ENCODE measurements at places on chromosomes 16 and 17. TPM values are rescaled to one million over a fixed set of nuclear protein-coding genes. Genes with fewer than 3 reads are reported as not detected.
A peak's percentile ranks its signal among the peaks of the same experiment; 100 is the strongest.

SMIM5 gene
- 0.12 TPM for total RNA-seq

CD300LF gene
- not detected for total RNA-seq

CA10 gene
- total RNA-seq: not detected

PDE6G gene
- 19.8 TPM for total RNA-seq

DNA sequence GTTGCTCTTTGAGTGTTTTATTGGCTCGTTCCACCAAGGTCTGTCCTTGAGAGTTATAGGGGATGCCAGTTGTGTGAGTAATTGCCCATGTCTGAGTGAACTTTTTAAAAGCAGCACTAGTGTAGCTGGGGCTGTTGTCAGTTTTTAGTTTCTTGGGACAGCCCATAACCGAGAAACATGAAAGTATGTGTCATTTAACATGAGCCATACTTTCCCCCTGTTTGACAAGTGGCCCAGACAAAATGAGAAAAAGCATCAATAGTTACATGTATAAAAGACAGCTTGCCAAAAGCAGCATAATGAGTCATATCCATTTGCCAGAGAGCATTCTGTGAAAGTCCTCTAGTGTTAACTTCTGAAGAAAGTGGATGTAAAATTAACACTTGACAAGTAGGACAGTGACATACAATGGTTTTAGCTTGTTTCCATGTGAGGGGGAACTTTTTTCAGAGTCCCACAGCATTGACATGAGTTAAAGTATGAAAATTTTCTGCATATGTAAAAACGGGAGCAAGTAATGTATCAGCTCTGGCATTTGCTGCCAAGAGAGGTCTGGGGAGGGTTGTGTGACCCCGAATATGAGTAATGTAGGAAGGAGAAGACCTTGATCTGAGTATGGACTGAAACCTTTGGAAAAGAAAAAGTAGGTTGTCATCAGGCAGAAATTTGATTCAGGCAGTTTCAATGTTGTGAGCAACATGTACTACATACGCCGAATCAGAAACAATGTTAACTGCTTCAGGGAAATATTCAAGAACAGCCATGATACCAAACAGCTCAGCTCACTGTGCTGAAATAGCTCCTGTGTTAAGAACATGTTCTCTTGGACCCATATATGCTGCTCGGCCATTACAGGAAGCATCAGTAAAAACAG is 56.8 kb upstream of the ARL4D start:
- no peak for DNase-seq

DNA sequence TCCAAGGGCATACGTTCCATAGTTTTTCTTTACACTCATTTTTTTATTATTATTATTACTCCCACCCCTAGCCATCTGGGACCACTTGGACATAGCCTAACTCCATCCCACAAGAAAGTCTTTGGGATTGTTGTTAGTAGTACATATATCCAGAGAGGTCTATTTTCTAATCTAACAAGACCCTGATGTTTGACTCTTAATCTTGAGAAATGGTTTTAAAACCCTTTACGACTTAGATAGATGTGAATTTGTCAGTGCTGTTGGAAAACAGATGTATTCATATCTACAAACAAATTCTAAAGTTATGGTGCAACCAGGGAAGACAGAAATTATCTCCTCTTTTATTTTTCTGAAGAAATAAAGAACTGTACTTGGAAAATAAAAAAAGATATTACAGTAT is 197.8 kb downstream of the CDH11 start:
- DNase-seq: no peak

DNA sequence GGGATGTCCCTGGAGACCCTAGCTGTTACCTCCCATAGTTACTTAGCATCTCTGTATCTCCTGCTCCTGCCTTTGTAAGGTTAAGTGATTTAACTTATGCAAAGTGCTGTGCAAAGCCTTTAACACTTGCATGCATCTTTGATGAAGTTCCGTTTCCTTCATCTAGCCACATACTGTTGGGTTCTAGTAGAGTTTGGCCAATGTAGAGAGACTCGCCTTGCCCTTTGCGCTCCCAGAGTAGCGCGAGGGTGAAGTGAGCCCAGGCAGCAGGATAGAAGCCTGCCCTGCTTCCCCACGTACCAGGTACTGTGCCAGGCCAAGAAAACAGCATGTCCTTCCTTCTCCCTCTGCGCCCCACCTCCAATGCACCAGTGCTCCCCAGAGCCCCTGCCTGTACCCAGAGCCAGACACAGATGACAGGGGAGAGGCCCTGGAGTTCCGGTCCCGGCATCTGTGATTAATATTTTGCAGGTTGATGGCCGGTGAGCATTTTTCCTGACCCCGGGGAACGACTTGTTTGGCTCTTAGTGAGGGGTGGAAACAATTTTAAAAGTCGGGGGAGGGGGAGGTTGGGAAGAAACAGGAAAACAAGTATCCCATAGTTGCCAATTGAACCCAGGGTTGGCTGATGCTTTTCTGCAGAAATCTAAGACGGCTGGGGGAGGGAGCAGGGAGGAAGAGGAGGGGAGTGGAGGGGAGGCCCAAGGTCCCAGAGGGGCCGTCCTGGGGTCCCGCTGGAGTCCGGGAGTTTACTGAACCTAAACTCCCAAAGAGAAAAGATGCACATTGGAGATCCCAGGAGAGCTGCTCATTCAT is 13.1 kb upstream of the CDC42EP4 start:
- DNase-seq: no peak

DNA sequence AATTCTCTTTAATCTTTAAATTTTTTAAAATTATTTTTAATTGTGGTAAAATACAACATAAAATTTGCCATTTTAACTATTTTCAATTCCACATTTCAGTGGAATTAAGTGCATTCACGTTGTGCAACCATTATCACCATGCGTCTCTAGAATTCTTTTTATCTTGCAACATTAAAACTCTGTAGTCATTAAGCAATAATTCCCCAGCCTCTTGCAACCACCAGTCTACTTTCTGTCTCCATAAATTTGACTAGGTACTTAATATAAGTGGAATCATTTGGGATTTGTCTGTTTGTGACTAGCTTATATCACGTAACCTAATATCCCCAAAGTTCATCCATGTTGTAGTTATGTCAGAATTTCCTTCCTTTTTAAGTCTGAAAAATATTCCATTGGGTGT is 79.1 kb downstream of the TAOK1 start:
- no peak for DNase-seq

DNA sequence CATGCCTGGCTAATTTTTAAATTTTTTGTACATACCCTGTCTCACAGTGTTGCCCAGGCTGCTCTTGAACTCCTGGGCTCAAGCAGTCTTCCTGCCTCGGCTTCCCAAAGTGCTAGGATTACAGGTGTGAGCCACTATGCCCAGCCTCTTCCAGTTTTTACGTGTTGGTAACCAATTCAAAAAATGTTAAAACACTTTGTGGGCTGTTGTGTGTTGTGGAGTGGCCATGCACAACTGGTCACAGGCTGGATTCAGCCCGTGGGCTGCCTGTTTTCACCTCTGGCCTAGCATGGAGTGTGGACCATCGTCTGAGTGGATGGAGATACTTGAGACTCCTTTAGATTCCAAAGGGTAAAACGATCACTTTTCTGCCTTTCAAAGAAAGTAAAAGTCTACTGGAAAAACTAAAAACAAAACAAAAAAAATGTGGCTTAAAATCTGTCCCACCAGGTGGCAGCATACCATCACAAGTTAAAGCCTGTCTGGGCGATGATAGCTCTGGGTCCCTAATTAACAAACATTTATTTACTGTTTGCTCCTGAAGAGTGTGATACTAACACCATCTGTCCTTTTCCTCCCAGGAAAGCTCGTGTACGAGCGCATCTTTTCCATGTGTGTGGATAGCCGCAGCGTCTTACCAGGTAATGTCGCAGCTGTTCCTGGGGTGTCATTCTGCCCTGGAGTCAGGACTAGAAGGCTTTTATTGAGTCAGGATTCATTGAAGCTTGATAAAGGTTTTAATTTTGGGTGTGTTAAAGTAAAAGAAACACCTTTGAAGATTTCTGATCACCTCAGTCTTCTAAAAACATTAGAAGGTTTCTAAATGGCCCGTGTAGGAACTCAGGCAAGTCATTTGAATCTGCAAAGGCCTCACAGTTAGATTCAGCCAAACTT is 45.8 kb downstream of the VPS35L start:
- DNase-seq: peak; percentile 46

- no peak for DNase-seq
Measured at GRCh38 chr16:75038036-75038858, 39.4 kb downstream of the ZNRF1 start.

DNA sequence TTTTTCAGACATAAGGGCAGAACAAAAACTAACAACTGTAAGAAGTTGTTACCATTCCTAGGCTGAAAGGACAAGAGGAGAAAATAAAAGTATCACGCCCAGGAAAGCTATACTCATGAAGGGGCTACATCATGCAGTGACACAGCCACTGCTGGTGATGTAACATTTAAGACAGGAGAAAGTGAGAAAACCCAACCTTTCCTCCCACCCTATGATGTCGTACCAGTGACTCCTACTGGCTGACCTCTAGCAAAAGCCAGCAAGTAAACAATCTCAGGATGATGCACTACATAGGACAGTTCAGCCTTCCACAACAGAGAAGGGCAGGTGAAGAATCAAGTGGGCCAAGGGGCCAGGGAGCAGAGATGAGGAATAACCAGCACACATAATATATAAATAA is 14.0 kb upstream of the OR1E2 start:
- no peak for DNase-seq

- no peak for DNase-seq
Measured at GRCh38 chr17:79608624-79608959, 2.3 kb downstream of the RBFOX3 start.

DNA sequence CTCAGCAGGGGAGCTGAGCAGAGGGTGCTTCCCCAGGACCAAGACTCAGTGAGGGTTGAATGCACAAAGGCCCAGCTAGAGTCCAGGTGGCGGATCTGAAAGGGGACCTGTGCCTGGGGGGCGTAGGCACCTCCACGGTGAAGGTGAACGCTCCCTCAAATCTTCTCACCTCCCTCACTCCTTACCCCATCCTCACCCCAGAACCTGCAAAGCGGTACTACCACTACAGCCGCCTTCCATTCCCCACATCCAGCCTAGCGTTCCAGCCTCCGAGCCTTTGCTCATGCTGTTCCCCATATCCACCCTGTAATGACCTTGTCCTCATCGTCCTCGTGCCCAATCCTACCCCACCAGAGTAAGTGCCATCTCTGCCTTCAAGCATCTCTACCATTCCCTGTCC is 30.6 kb downstream of the TRPV3 start:
- no peak for DNase-seq

- no peak for DNase-seq
Measured at GRCh38 chr16:23640615-23640930, 537 bp downstream of the PALB2 start.

DNA sequence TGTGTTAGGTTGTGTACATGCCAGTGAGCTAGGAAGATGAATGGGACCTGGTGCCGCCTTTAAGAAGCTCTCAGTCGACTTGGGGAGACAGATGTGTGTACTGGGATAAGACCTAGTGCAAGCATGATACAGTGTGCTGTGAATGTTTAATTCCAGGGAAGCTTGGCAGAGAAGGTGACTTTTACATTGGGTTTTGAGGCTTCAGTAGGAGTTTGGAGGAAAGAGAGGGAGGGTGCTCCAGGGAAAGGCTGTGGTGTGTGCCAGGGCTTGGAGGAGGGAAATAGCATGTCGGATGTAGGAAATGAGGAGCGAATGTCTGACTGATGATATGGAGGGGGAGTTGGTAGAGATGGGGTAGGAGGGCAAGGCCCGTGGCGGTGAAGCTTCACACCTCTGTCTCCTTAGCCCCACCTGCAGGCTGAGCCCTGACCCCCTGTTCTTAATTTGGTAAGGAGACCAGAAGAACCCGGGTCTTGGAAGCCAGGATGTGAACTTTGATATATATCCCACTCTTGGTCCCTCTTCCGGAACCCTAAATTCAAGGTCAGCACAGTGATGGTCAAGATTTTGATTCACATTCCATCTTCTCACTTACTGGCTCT is 76.6 kb downstream of the PLCG2 start:
- no peak for DNase-seq

- no peak for DNase-seq
Measured at GRCh38 chr17:39629898-39630297, 3.1 kb downstream of the PPP1R1B start.

GRCh38 chr17:50059256-50059655 is 3.3 kb downstream of the ITGA3 start:
- no peak for DNase-seq
